ENCODE measurements at places on chromosomes 5 and 9. TPM values are rescaled to one million over a fixed set of nuclear protein-coding genes. Genes with fewer than 3 reads are reported as not detected.
A peak's percentile ranks its signal among the peaks of the same experiment; 100 is the strongest.

- H3K36me3 ChIP-seq, result no peaks in the 10 kb centered on the region
- no peaks in the 10 kb centered on the region for H3K4me1 ChIP-seq
- no peak overlapping the region for H3K4me3 ChIP-seq
- H3K27ac ChIP-seq, result no peak overlapping the region
These were observed 260.4 kb downstream of the GABRB2 start for GRCh38 chr5:161286066-161286655.

DNA sequence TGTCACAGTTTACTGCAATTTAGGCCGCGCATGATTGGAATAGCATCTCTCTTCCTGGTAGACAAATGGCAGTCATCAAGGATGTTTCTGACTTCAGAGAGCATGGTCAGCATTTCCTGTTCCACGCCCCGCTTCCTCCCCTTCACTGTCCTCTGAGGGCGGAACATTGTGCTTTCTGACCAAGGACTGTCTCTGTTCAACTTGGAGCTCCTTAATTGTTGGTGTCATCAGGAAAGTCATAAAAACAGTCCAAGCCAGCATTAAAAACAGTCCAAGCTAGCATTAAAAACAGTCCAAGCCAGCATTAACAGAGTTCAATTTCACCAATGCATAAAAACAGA, 301.3 kb upstream of the IRX4 start:
- no peak for DNase-seq
- H3K27me3 ChIP-seq, result no peaks in the 10 kb centered on the region
- no peak overlapping the region for H3K4me3 ChIP-seq
- no peaks in the 10 kb centered on the region for H3K36me3 ChIP-seq
- peak overlapping the region; percentile 54 for H3K27ac ChIP-seq
- no peaks in the 10 kb centered on the region for H3K4me1 ChIP-seq

- no peaks in the 10 kb centered on the region for H3K36me3 ChIP-seq
- no peaks in the 10 kb centered on the region for H3K27me3 ChIP-seq
- H3K4me1 ChIP-seq, result no peaks in the 10 kb centered on the region
- DNase-seq, result no peak
- H3K27ac ChIP-seq, result no peak overlapping the region
These were observed 47.5 kb upstream of the PLPP6 start for GRCh38 chr9:4614627-4615026.

DNA sequence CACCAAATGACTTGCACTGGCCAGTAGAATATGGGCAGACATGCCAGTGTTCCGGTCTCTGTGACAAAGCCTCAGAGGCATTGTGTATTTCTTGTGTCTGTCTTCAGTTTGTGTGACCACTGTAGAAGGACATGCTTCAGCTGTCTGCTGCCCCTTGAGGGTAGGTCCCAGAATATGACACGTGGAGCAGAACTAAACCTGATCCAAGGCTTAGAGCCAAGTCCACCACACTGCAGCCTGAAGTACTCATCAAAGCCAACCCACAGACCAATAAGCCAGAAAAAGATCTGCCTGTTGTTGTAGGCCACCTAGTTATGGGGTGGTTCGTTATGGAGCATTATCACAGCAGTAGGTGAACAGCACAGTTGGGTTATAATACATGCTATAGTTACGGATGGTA, 468.9 kb downstream of the PSAT1 start:
- no peak overlapping the region for H3K27ac ChIP-seq
- H3K4me3 ChIP-seq, result no peak overlapping the region
- no peaks in the 10 kb centered on the region for H3K27me3 ChIP-seq
- no peaks in the 10 kb centered on the region for H3K36me3 ChIP-seq

DNA sequence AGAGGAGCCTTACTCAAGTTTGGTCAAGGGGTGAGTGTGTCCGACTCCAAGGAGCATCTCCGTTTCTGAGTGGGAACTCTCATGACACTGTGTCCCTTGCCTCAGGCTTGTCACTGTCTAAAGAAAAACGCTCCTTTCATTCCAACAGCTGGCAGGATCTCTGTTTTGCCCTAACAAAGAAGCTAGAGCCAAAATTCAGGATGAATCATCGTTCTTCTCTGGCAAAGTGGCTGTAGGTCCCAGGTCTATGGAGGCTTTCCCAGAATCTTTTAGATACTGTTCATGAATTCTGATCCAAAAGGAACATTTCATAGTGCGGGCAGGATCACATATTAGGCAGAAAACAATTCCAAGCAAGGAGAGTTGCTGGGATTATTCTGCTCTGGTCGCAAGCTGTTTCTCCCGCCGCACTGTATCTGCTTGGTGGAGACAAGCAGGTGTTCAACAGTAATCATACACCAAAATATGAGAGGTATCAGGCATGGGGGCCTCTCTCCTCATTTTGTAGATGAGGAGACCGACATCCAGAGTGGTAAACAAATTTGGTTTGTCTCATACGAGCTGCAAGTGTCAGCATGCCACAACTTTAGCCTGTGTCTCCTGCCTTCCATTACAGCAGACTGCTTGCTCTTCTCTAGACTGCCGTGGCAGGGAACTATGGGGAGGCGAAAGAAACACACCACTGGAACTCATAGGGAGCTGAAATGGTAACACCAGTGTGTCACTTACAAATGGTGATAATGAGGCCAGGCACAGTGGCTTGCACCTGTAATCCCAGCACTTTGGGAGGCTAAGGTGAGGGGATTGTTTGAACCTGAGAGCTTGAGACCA, 72.6 kb downstream of the ENTREP1 start:
- peak overlapping the region; percentile 64 for H3K27ac ChIP-seq
- H3K4me3 ChIP-seq, result no peak overlapping the region
- H3K4me1 ChIP-seq, result no peaks in the 10 kb centered on the region
- H3K27me3 ChIP-seq, result no peaks in the 10 kb centered on the region
- H3K36me3 ChIP-seq, result no peaks in the 10 kb centered on the region
- DNase-seq, result no peak

- H3K36me3 ChIP-seq, result peaks cover 7% of the 10 kb centered on the region
- H3K27ac ChIP-seq, result no peak overlapping the region
- DNase-seq, result no peak
- H3K4me1 ChIP-seq, result peaks cover 4% of the 10 kb centered on the region
These were observed 27.7 kb downstream of the G3BP1 start for GRCh38 chr5:151799407-151799806.

- H3K27me3 ChIP-seq, result no peaks in the 10 kb centered on the region
- peaks cover 24% of the 10 kb centered on the region for H3K36me3 ChIP-seq
- H3K4me3 ChIP-seq, result no peak overlapping the region
- H3K27ac ChIP-seq, result no peak overlapping the region
These were observed 88.7 kb downstream of the SCAMP1 start for GRCh38 chr5:78449103-78449502.

GRCh38 chr9:104448036-104448435, 56.0 kb upstream of the OR13F1 start:
- no peak for DNase-seq
- H3K4me3 ChIP-seq, result no peak overlapping the region
- H3K4me1 ChIP-seq, result no peaks in the 10 kb centered on the region
- H3K36me3 ChIP-seq, result no peaks in the 10 kb centered on the region
- H3K27me3 ChIP-seq, result no peaks in the 10 kb centered on the region
- no peak overlapping the region for H3K27ac ChIP-seq

DNA sequence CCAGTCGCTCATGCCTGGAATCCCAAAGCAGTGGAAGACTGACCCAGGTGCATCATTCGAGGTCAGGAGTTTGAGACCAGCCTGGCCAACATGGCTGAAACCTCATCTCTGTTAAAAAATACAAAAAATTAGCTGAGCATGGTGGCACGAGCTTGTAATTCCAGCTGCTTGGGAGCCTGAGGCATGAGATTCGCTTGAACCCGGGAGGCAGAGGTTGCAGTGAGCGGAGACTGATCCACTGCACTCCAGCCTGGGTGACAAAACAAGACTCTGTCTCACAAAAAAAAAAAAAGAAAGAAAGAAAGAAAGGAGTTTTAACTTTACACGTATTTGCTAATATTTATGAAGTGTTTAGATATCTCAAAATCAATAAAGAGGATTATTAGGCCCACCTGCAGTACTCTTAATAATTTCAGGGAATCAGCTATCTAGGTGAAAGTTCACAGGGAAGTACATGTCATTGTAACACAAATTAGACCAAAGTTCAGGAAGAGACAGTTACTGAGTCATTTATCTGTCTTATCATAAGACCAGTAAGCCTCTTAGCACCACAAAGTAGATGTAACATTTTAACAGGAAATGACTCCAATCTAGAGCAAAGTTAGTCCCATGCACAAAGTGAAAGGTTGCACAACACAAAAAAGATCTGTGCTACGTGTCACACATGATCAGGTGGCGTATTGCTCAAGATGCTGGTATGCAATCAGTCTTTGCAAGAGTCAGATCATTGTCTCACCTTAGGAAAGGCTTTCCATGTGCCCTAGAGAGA, 34.1 kb upstream of the PLIN2 start:
- H3K4me3 ChIP-seq, result peak overlapping the region; percentile 3
- DNase-seq, result no peak
- H3K4me1 ChIP-seq, result peaks cover 15% of the 10 kb centered on the region
- H3K27ac ChIP-seq, result peak overlapping the region; percentile 92
- no peaks in the 10 kb centered on the region for H3K36me3 ChIP-seq
- H3K27me3 ChIP-seq, result no peaks in the 10 kb centered on the region

- no peaks in the 10 kb centered on the region for H3K4me1 ChIP-seq
- no peak overlapping the region for H3K4me3 ChIP-seq
- H3K36me3 ChIP-seq, result no peaks in the 10 kb centered on the region
- no peaks in the 10 kb centered on the region for H3K27me3 ChIP-seq
These were observed 48.5 kb downstream of the LRRC70 start for GRCh38 chr5:62627121-62627520.

DNA sequence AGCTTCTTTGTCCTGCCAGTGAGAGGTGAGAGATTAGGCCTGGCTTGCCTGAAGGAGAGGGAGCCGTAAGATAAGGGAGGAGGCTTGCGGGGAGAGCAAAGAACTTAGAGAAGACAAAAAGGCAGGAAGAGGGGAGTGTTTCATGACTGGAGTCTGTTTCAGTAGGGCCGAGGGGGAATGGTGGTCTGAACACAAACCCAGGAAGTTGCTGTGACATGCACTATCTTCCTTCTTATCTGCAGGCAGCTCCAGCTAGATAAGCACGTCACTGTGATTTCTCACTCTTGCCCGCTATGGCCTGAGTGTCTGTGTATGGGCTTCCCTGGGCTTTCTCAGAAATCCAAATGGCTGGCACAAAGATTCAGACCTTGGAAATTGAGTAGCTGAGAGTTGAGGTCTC, 307.5 kb upstream of the CLINT1 start:
- no peaks in the 10 kb centered on the region for H3K36me3 ChIP-seq
- DNase-seq, result no peak
- H3K27me3 ChIP-seq, result no peaks in the 10 kb centered on the region
- no peak overlapping the region for H3K4me3 ChIP-seq

DNA sequence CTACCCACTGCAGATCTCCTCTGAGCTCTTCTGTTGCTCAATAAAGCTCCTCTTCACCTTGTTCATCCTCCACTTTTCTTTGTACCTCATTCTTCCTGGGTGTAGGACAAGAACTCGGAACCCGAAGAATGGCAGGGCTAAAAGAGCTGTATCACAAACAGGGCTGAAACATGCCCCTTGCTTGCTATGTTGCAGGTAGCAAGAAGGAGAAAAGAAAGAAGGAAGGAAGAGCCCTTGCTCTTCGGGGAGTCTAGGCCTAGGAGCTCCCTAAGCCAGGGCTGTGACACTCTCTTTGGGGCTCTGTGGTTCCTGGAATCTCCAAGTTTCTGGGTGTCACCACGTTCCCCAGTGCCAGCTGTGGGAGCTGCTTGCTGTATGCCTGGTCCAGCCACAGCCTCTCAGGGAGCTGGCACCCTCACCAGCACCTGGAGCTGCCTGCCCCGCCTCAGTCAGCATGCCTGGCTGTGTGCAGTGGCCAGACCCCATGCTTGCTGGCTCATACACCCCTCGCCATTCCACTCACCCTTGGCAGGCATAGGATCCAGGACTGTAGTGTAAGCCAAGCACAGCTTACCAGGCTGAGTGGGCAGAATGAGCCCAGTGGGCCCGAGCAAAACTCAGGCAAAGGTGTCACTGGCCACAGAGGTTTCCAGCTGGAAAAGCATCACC, 274.8 kb upstream of the ADRA1B start:
- no peaks in the 10 kb centered on the region for H3K4me1 ChIP-seq
- H3K27me3 ChIP-seq, result no peaks in the 10 kb centered on the region
- H3K36me3 ChIP-seq, result no peaks in the 10 kb centered on the region

GRCh38 chr9:111926421-111926875, 29.8 kb downstream of the UGCG start:
- peak; percentile 21 for DNase-seq
- H3K27ac ChIP-seq, result no peak overlapping the region
- no peak overlapping the region for H3K4me3 ChIP-seq
- peaks cover 46% of the 10 kb centered on the region for H3K4me1 ChIP-seq
- peaks cover 89% of the 10 kb centered on the region for H3K36me3 ChIP-seq
- H3K27me3 ChIP-seq, result no peaks in the 10 kb centered on the region

GRCh38 chr5:53191548-53192165, 82.1 kb upstream of the MOCS2 start:
- no peak overlapping the region for H3K27ac ChIP-seq
- no peak for DNase-seq
- no peaks in the 10 kb centered on the region for H3K36me3 ChIP-seq
- no peak overlapping the region for H3K4me3 ChIP-seq

DNA sequence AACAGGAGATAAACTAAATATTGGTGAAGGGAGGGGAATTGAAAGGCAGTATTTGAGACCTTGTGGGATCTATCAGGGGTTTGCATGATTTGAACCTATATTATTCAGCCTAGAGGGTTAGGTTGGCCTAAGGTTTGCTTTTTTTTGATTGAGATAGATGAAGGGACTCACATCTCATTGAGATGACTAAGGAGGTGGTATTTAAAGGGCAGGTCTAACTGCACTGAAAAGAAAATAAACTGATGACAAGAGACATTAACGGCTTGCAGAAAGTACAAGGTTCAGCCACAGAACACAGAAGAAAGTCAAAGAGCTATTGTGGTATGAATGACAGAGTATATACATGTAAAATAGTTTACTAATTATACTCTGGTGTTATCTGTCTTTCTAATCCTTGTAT, 412.7 kb downstream of the CDH10 start:
- DNase-seq, result no peak
- no peaks in the 10 kb centered on the region for H3K36me3 ChIP-seq
- no peak overlapping the region for H3K4me3 ChIP-seq
- H3K27me3 ChIP-seq, result no peaks in the 10 kb centered on the region
- no peak overlapping the region for H3K27ac ChIP-seq

DNA sequence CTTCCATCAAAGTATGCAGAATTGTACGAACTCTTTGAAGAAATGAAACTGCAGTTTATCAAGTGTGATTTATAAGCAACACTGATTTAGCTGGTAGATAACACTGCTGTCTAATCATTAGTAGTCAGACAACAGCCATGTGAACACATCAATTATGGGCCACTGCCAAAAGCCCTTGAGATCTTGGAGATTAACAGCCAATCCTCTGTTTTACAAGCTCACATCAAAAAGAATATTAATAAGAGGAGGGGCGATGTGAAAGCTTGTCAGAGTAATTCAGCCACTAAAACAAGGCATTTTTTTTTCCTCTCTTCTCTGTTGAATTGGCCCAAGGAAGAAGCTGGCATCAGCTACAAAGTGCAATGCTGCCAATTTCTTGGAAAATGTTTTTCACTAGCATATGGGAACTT, 28.1 kb downstream of the ZNF608 start:
- no peaks in the 10 kb centered on the region for H3K36me3 ChIP-seq
- H3K27ac ChIP-seq, result no peak overlapping the region
- H3K4me3 ChIP-seq, result no peak overlapping the region
- no peak for DNase-seq

The SV2C gene
- 0.04 TPM for total RNA-seq

The IQGAP2 gene
- 3.1 TPM for total RNA-seq

The MGAT4B gene
- total RNA-seq, result 91.2 TPM

The SPINK13 gene
- not detected for total RNA-seq

The DMRT2 gene
- total RNA-seq, result not detected
